ENCODE measurements at places on chromosomes 4 and X.

DNA sequence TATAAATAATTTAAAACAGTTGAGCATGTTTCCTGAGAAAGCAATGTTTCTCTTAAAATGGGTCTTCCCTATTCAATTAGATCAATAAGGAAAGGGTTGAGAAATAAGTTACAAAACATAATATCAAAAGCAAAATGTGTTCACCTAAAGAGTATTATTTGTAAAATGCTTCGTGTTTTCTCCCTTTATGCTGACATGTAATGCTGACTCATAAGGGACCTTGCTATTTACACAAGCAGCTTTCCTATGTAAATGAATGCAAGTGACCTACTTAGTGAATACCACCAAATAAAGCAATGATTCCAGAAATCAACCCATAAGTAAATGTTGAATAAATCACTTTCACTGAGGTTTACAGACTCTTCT, 91.5 kb downstream of the ELOVL6 start:
- no peak for DNase-seq

GRCh38 chrX:133440797-133441163, 25.5 kb upstream of the GPC4 start:
- DNase-seq: no peak

GRCh38 chrX:4741024-4741423, 1027.6 kb upstream of the PRKX start:
- DNase-seq: no peak

- no peak for DNase-seq
Observed at GRCh38 chr4:121360495-121360894, 20.3 kb downstream of the QRFPR start.

Measured in stimulated activated CD4-positive, alpha-beta T cell treated with anti-CD3 and anti-CD28 coated beads, TNF-alpha, amount 100 ng/mL, for 24 hours (primary cell).